Stimulated activated naive B cell treated with anti-CD40 and anti-IgM and Interleukin-4, amounts not matched to agents 10 μg/mL and 1 μg/mL and 100 μg/mL, for 72 hours (primary cell): ENCODE measurements at places on chromosomes 11 and 22.

DNA sequence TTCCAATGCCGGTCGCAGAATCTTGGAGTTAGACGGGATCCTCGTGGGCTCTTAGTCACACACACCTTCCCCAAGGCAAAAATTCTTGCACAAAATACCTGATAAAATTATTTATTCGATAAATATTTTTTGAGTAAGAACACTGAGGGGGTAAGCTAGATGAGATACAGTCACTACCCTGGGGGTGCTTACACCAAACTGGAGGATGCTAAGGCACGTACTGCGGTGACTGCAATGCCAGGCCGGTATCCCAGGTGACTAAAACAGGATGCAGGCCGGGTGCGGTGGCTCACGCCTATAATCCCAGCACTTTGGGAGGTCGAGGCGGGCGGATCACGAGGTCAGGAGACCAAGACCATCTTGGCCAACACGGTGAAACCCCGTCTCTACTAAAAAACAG lies 1.7 kb upstream of the MRTFA start:
- no peak for DNase-seq

GRCh38 chr11:95516175-95516574 lies 273.4 kb downstream of the FAM76B start:
- DNase-seq = no peak

- no peak for DNase-seq
These were observed 13.5 kb upstream of the ARHGEF17 start for GRCh38 chr11:73294604-73295003.

DNA sequence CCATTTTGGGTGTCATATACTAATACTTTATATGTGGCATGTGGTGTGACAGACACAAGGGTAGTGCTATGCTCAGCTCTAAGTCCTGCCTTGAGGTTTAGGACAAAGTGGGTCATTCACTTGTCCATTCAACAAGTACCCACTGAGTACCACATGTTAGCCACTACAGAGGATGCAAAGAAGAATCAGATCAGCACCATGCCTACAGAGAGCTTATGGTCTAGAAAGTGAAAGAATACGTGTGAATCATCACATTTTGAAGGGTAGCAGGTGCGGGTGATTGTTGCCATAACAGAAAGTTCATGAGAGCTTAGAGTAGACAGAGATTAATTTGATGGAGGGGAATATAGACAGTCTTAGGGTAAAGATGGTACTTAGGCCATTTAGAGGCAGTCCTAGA lies 18.3 kb downstream of the CLMP start:
- no peak for DNase-seq

GRCh38 chr11:94330789-94331188 lies 26.4 kb downstream of the IZUMO1R start:
- no peak for DNase-seq

DNA sequence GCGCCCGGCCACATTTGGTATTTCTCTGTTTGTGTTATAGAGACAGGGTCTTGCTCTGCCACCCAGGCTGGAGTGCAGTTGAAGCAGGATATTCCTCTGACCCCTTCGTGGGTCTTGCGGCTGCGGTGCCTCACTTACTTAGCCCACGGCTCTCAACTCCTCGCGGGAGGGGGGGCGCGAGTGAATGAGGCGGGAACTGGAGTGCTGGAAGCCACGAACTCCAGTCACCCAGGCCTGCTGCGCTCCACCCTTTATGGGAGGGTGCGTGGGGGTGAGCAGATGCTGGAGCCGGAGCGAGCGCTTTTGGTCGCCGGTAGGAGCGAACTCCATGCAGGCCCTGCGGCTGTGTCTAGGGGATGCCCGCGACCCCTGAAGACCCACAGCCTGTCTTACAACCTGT lies 1.8 kb downstream of the C11orf54 start:
- no peak for DNase-seq

- no peak for DNase-seq
These were observed 8.0 kb upstream of the SLC43A3 start for GRCh38 chr11:57434640-57435546.

DNA sequence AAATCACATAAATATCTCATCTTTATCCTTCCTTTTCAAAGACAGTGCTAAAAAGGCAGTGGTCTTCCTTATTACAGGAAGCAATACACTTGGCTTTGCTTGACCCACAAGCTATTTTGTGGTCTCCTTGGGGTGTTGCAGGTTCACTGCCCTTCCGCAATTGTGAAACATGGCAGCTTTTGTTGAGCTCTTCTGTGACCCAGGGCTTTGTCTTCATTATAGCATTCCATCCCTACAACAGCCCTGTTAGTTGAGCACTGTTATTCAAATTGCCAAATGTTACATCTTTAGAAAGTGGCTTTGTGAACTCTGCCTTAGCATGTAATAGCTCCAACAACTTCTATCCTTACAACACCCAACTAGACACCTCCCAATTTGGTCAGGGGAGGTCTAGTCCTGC lies 107.1 kb downstream of the OPCML start:
- DNase-seq = no peak

GRCh38 chr11:73154178-73154577 lies 12.1 kb upstream of the FCHSD2 start:
- DNase-seq = peak; percentile 53

GRCh38 chr11:62830904-62831519 lies 839 bp downstream of the STX5 start:
- DNase-seq = no peak

DNA sequence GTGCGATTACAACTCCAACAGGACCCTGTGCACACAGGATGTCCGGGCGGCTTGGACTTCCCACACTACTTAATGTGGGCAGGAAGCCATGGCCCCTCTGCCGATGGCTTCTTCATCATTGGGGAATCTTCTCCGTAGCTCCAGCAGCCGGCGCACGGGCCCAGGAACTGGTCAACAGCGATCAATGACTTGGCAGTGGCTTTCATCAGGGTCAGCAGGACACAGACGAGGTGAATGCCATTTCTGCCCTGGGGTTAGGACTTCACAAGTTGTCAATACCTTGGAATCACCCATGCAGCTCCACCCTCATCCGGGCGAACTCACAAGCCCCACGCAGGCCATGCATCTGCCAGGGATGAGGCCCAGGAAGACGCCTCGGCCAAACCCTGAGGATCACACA lies 645.7 kb downstream of the BRD1 start:
- no peak for DNase-seq

DNA sequence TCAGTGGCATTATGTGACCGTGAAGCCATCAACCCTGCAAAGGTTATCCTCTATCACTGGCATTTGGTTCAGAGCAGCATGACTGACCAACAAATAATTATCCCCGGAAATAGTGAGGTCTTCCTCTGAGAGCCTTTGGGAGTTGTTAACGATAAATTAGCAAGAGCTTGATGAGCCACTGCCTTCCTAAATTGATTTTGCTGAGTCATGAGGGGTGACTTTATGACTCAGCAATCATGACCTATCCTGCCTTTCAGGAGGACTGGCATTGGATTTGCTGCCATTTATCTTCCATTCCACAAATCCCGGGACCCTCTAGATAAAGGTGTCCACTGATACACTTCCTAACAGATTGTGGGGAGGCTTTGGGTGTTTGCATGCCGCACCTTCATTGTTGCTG lies 80.8 kb upstream of the MTNR1B start:
- no peak for DNase-seq

GRCh38 chr11:19410032-19410431 lies 169.3 kb upstream of the E2F8 start:
- DNase-seq = no peak

DNA sequence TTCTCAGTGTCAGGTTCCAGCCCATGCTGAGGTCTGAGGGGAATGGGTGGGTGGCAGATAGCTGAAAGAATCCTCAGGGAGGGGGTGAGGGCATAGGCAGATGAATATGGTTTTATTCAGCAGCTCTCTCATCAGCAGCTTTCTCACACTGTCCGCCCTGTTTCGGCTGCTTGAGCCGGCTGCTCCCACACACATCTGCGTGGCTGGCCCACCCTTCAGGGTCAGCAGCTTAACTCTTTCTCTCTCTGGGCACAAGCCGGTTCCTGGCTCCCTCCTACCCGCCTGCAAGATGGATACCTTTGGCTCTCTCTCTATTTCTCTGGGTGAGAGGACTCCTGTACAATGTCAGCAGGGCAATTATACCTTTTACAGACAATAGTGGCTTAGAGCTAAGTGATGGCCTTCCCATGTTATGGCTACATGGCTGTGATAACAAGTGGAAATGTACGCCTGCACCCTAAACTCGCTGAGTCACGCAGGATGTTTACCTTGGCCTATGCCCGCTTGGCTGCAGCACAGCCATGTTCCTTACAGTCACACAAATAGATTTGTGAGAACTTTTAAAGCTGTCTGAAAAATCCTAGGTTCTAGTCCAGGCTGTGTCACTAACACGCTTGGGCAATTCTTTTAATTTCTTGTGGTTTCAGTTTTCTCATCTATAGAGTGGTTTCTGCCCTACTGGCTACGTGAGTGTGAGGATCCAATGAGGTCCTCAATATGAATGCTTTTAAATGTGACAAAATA lies 4.1 kb downstream of the MMP20 start:
- no peak for DNase-seq

DNA sequence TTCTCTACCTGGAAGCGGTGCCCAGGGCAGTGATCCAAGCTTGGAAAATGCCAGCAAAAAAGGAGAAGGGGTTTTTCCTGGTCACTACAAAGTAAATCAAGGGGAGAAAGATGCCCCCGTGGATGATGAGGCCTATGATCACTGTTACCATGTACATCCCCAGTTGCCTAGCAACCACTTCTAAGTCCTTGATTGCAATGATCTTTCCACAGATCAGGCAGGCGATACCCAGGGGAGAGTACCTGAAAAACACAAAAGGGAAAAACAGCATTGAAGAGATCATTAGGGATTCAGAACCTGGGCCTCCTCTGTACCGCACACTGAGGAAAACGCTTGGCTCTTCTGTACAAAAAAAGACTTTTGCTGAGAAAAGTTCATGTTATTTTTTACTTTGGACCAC lies 127.1 kb downstream of the SLC1A2 start:
- DNase-seq = no peak

GRCh38 chr11:65774525-65775306 lies 6.1 kb downstream of the AP5B1 start:
- DNase-seq = no peak

- DNase-seq = no peak
These were observed 52.1 kb downstream of the LINC01488 start for GRCh38 chr11:69533296-69534165.

DNA sequence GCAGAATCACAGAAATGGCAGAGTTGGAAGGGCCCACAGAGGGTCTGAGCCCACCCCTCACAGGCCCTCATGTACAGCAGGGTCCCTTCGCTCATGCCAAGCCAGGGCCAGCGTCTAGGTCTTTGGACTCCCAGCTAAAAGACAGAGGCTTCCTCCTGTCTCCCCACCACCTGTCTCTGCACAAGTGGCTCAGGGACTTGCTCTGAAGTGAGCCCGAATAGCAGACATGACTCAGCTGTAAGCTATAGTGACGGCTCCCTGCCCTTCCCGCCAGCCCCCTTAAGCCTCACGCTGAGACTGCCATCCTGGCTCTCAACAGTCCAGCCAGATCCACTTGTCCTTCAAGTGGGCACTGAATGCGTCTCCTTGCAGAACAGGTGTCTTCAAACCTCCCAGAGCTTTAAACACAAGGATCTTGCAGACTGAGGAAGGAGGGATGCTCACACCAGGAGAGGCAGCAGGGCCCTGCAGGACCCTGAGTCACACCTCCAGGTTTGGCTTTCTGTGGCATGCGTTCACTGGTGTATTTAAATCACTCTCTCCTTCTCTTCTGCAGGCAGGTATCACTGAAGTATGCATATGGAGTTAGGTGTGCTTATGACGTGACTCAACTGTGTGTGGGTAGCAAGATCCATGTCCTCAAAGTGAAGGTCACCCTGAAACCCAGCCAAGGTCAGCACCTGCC lies 154.9 kb downstream of the CACNA1I start:
- DNase-seq = no peak

GRCh38 chr22:42169055-42169469 lies 38.5 kb upstream of the CYP2D6 start:
- DNase-seq = peak; percentile 45
